ENCODE measurements at places on chromosomes 1 and 21. TPM values are rescaled to one million over a fixed set of nuclear protein-coding genes. Genes with fewer than 3 reads are reported as not detected.

GRCh38 chr1:198106011-198106410, 50.8 kb upstream of the NEK7 start:
- no peak overlapping the region for H3K27ac ChIP-seq
- DNase-seq = no peak
- H3K36me3 ChIP-seq = no peaks in the 10 kb centered on the region

The SPRR1B gene
- total RNA-seq = not detected

GRCh38 chr1:94479682-94480081, 61.5 kb downstream of the ABCD3 start:
- DNase-seq = no peak
- no peak overlapping the region for H3K27ac ChIP-seq
- H3K4me3 ChIP-seq = no peak overlapping the region
- H3K36me3 ChIP-seq = peaks cover 9% of the 10 kb centered on the region
- H3K27me3 ChIP-seq = no peaks in the 10 kb centered on the region

DNA sequence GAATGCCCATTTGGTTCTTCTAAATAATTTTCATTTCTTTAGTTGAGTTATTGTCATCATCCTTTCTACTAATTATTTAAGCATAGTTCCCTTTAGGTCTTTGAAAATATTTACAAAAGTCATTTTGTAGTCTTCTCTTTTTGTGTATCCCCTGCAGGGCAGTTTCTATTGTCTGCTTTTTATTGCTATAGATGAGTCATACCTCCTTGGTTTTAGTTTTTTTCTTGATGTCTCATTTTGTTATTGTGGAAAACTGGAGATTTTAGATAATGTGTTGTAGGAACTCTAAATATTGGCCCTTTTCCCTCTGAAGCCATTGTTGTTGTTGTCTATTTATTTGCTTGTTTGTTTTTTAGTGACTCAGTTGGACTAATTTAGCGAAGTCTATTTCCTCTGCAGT, 387.9 kb downstream of the NUF2 start:
- no peak overlapping the region for H3K27ac ChIP-seq
- no peaks in the 10 kb centered on the region for H3K4me1 ChIP-seq
- H3K27me3 ChIP-seq = no peaks in the 10 kb centered on the region
- DNase-seq = no peak
- H3K36me3 ChIP-seq = no peaks in the 10 kb centered on the region

DNA sequence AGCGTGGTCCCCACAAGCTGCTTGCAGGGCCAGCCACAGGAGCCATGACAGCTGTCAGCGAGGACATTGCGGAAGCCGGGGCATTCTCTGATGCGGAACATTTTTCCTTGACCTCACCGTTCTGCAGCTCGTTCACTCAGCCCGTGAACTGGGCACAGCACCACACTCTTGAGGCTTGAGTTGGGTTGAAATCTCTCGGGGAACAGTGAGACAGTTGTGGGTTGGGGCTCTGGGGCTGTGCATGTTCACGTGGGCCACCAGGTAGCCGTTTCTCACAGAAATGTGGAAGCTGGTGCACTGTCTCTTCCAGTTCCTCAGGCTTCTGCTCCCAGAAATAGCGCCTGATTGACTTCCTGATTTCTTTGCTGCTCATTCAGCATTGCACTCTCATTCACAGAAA, 69.8 kb downstream of the SPSB1 start:
- H3K4me1 ChIP-seq = peaks cover 14% of the 10 kb centered on the region
- H3K27me3 ChIP-seq = no peaks in the 10 kb centered on the region
- no peak overlapping the region for H3K4me3 ChIP-seq
- H3K27ac ChIP-seq = no peak overlapping the region
- DNase-seq = no peak
- no peaks in the 10 kb centered on the region for H3K36me3 ChIP-seq

The SLC5A9 gene
- total RNA-seq = not detected
